Activated CD4-positive, alpha-beta memory T cell treated with anti-CD3 and anti-CD28 coated beads, Interleukin-2, amount 10 ng/mL, durations not matched to agents 7 days and 5 days (primary cell): ENCODE measurements at places on chromosomes 6 and 20.
A peak's percentile ranks its signal among the peaks of the same experiment; 100 is the strongest.

DNA sequence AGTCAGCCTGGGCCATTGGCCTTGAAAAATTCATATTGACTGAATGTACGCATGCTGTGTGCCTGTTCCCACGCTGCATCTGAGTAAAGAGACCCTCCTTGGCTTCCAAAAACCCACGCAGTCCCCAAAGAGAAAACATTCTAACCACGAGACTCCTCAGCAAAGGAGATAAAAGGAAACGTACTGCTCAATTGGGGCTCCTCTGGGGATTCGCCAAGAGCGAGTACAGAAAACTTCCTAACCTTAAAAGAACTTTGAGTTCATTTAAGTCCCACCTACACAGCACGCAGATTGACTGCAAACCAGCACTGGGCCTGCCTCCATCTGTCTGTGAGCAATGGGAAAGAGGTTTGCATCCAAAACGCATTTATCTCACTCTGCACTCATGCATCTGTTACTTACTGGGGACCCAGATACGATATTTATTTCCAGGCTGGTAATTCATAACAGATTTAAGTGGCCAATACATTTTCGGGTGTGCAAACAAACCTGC, 505.9 kb upstream of the CHD6 start:
- no peak for DNase-seq

- no peak for DNase-seq
These were observed 8.5 kb downstream of the CALHM4 start for GRCh38 chr6:116562019-116562403.

GRCh38 chr6:77292564-77293546, 170.4 kb downstream of the HTR1B start:
- no peak for DNase-seq

DNA sequence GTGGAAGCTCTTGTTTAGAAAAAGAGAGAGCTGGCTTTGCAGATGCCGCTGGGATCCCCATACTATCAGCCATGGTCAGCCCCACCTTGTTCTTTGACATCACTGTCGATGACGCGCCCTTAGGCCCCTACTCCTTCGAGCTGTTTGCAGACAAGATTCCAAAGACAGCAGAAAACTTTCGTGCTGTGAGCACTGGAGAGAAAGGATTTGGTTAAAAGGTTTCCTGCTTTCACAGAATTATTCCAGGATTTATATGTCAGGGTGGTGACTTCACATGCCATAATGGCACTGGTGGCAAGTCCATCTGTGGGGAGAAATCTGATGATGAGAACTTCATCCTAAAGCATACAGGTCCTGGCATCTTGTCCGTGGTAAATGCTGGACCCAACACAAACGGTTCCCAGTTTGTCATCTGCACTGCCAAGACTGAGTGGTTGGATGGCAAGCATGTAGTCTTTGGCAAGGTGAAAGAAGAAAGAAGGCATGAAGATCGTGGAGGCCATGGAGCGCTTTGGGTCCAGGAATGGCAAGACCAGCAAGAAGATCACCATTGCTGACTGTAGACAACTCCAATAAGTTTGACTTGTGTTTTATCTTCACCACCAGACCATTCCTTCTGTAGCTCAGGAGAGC, 2.4 kb upstream of the BLCAP start:
- no peak for DNase-seq

DNA sequence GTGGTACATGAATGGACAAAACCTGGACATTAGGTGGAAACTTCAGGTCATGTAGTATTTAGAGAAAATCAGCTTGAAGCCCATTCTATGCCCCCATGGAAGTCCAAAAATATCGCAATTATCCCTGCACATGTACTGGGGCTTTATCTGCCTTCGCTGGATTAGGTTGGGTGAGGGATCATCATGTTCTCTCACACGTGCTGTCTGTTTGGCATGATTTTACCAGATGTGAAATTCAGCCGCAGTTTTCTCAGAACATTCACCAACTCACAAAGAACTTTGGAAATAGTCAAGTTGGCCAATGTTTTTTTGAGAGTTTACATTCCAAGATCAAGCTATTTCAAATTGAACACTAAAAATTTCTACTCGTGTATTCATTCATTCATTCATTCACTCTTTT, 459.8 kb upstream of the CITED2 start:
- no peak for DNase-seq

GRCh38 chr20:9615766-9616454, 101.5 kb downstream of the LAMP5 start:
- no peak for DNase-seq

- no peak for DNase-seq
These were observed 39.3 kb upstream of the APCDD1L start for GRCh38 chr20:58554541-58554940.

DNA sequence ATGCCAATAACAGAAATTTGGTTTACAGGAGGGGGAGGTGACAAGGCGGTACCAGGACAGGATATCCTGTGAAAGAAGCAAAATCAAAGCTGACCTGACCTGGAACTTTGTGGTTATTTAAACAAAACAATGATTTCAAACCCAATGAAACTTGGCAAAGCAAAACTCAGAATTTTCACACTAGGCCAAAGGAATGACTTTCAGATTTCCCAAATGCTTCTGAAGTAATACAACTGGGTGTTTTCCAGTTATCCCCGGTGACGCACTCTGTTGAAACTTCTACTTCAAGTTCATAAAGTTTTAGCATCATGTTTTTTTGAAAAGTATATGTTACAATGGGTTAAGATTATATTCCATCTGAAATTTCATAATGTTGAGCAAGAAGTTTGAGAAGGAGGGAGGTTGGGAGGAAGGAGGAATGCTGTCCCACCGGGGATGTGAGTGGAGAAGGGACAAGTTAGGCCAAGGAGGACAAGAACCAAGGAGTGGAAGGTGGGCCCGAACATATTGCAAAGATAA, 78.1 kb upstream of the TRAF3IP2 start:
- DNase-seq = no peak

GRCh38 chr6:107653183-107653580, 163.3 kb downstream of the SOBP start:
- no peak for DNase-seq

DNA sequence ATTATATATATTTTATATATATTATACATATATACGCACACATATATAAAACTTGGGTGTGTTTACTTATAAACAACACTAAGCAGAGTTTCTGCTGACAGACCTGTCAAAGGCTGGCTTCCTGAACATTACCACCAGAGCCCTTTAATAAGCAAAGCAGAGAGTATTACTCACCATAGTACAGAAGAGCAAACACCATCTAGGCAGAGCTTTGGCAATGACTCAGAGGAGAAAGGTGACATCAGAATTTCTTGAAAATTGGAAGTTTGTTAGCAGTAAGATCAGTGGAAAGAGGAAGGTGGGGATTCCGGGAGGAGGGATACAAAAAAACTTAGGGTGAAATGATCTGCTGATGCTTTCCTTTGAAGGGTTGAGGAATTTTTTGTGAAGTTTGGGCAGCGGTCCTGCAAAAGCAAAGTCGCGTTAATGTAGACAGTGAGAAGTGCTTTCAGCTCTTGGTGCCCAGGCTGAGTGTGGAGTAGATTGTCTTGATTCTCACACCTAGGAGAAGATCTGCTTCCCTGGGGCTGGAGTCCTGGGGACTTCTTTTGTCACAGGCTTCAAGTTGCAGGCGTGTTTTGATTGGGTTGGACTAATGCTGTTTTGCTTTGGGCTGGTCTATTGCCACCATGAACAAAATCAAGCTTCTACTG, 109.6 kb upstream of the BACH2 start:
- DNase-seq = peak; percentile 53

DNA sequence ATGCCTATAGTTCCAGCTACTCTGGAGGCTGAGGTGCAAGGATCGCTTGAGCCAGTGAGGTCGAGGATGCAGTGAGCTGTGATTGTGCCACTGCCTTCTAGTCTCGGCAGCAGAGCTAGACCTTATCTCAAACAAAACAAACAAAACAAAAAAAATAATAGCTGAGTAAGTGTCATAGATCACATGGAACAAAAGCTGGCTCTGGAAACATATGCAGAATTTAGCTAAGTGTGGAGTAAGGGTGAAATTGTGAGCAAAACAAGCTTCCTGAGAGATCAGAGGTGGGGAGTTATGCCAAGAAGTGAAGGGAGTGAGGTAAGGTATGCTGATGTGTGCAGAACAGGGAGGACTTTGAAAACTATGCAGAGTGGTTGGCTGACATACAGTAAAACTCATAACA, 18.7 kb downstream of the SGK1 start:
- DNase-seq = no peak

DNA sequence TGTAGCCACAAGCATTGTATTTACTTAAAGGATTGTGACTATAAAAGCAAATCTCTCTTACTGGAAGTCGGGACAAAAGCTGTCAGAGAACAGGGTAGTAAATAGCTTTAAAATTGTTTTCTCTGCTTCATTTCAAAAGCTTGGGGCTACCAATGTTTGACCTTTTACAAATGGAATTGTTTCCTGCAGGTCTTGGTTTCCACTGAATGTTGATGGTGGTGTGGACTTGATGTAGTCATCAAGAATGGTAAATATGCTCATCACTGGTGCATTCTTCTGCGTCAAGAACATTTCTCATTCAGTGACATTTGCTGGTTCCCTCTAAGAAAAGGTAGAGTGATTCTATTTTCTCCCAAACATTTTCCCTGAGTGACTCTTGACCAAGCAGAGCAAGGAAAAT, 435.4 kb upstream of the KHDRBS2 start:
- DNase-seq = no peak

GRCh38 chr20:64086801-64087200, 2.6 kb upstream of the LKAAEAR1 start:
- no peak for DNase-seq

- no peak for DNase-seq
These were observed 11.9 kb downstream of the PCMT1 start for GRCh38 chr6:149761438-149761837.

GRCh38 chr6:81727876-81728517, 24.5 kb downstream of the TENT5A start:
- no peak for DNase-seq

DNA sequence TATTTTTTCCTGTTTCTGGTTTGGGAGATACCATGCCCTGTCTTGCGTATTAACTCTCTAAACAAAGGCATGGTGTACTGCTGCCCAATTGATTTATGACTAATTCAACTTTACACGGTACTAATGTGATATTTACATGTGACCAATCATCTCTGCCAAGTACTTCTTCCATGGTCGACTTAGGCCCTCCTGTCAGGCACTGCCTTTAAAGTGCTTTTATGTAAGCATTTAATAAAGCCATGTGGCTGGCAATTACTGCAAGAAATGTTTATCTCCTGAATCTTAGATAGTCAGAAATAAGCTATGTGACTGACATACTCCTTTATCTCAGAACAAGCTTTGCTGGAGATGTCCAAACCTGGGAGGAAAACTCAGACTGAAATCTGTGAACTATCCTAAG, 323.4 kb downstream of the BTBD3 start:
- no peak for DNase-seq

DNA sequence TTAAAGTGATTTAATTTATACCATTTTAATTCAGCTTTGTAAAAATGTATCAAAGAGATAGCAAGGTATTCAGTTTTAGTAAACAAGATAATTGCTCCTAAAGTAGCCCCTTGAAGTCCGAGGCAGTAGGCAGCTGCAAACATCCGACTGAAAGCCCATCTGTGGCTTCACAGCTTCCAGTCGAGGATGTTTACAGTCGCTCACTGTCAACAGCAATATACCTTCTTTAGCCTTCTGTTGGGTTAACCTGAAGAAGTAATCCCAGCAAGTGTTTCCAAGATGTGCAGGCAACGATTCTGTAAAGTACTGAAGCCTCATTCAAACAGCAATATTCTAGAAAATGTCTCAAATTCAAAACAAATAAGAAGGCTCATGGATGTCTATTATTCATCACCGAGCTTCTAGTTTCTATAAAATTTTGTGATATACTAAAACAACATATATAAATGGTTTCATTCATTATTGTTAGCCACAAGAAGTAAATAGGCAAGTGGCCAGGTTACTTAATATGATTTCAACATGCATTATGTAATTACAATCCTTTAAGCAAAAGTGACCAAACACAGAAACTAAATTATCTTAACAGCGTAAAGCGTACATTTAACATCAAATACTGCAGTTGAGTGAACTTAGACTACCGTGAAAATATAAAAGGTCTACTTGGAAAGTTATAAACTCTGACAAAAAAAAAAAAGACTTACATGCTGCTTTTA, 115.0 kb downstream of the OGFRL1 start:
- DNase-seq = no peak

DNA sequence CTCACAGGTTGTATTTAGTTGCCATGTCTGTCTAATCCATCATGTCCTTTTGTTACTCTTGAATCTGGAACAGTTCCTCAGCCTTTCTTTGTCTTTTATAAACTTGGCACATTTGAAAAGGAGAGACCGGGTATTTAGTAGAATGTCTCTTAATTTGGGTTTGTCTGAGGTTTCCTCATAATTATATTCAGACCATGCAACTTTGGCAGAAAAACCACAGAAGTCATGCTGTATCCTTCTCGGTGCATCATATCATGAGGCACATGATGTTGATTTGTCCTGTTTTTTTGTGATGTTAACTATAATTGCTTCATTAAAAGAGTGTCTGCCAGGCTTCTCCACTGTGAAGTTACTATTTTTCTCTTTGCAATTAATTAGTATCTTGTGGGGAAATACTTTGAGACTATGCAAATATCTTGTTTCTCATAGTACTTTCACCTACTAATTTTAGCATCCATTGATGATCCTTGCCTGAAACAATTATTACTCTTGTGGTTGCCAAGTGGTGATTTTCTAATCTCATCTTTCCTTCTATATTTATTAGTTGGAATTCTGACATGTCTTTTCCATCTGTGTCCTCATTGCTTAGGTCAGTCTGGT, 837.3 kb downstream of the DHX35 start:
- DNase-seq = no peak

- DNase-seq = no peak
These were observed 16.3 kb downstream of the HDAC2 start for GRCh38 chr6:113954653-113955052.

GRCh38 chr6:26452631-26453235, 5.0 kb upstream of the BTN2A1 start:
- no peak for DNase-seq

DNA sequence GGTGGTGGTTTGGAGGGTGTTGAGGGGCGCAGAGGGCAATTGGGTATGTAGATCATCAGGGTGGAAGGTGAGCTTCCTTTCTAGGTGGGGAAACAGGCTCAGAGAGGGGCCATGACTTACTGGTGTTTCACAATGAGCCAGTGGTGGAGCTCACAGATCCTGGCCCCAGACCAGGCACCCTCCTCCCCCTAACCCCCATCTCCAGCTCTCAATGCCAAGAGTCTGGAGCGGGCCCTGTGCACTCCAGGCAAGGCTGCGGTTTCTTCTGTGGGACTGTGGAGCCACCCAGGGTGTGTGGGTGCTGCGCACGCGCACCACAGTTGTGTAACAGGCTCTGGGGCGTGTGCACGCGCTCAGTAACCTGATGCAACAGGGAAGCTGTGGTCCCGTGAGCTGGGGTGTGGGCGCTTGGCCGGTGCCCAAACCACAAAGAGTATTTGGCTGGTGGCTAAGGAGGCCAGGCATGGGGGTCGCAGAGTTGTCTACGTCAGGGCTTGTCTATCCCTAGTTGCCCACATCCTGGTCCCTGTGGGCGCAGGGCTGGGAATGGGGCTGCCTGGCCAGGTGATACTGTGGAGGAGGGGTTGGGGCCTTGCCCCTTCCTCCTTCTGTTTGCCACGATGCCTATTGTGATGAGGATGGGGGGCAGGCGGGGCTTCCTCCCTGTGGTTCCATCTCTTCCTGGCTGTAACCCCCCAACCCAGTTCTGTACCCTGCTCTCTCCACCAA, 37.5 kb upstream of the MRPS18A start:
- DNase-seq = peak; percentile 80
